Fibroblast of skin of abdomen (primary cell): ENCODE measurements at places on chromosomes 5 and 9.

DNA sequence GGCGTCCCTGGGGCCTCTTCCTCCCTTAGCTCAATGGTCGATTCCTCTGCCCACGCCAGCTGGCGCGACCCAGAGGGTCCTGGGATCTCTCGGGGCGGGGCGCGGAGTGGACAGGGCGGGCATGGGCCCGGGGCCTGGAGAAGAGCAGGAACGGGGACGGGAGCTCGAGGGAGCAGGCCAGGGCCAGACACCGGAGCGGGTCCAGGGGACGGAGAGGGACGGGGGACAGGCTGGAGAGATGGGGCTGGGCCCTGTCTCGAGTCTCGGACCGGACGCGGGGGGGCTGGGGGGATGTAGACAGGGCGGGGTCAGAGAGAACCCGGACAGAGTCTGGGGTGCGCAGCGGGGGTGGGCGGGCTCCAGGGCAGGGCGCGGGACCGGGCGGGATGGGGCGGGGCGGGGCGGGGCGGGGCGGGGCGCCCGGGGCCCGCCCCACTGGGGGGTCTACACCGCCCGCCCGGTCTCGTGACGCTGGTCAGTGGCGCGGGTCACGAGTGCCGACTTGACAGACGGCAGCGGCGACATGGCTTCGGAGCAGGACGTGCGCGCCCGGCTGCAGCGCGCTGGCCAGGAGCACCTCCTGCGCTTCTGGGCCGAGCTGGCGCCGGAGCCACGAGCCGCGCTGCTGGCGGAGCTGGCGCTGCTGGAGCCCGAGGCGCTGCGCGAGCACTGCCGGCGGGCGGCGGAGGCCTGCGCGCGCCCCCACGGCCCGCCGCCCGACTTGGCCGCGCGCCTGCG lies at the start of gene UAP1L1:
UAP1L1 (plus strand) TSS at position 508 of the 738 bp plus-strand sequence; CDS start at position 524, 16 bp downstream.
- peak; percentile 47 for DNase-seq

DNA sequence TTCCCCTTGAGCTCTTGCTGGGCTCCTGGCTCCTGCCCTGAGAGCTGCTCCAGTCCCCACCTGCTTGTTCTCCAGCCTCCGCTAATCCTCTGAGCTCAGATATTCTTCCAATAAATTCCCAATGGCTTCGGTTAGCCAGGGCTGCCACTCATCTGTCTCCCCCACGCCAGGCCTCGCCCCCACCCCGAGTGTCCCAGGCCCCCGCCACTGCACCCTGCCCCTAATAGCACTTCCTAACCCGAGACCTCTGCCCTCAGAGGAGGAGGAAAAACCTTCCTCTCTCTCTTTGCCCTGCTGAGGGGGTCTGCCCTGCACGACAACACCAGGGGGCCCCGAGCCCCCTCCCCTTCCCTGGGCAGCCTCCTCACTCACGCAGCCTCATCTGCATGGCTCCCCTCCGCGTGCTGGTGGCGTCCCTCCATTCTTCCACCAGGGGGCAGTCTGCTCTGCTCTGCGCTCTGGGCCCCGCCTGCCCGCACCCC lies 5.4 kb upstream of the LCN15 start:
- no peak for DNase-seq

DNA sequence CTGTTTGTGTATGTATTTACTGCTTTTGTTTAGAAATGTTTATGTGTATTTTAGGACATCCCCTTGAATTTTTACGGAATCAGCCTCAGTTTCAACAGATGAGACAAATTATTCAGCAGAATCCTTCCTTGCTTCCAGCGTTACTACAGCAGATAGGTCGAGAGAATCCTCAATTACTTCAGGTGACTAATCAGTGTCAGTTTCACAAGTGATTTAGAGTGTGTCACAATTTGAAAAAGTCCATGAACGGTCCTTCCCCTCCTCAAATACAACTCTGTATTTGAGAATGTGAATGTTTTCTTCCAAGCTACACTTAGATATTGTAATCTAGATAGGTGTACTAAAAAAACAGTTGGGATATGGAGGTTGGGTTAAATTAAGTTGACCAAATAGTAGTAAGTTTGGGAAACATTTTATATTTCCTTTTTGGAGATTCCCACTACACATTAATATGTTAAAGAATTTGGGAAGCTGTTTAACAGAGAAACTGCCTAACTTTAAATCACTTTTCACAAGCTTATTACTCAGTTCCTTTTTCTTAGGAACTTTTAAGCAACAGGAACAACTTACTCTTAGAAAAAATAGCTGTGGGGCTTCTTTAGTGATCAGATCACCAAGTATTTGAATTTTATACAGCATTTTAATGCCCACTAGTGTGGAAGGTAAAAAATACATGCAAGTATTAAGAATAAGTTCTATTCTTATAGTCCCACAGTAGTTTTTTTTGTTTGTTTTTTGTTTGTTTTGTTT lies 40.9 kb downstream of the RAD23B start:
- no peak for DNase-seq

GRCh38 chr9:136024696-136025316 lies 63.6 kb upstream of the UBAC1 start:
- no peak for DNase-seq

DNA sequence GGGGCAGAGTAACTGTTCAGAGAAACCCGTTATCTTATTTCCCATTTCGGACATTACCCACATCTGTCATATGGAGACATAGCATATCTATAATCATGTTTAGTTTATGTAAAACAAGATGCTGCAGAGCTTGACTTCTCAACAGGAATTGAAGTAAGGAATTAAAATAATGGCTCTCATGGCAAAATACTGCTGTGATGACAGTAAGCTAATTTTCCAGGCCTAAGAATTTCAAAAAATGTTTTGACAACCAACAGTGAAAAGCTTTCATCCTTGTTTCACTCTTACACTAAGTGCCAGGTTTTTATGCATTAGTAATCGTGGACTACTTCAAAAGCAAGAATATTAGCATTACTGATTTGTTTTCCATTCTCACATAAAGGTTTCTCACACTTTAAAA lies 518.2 kb downstream of the PTPRD start:
- DNase-seq, result no peak

- DNase-seq, result no peak
These were observed 9.4 kb upstream of the AMACR start for GRCh38 chr5:34017254-34017653.

DNA sequence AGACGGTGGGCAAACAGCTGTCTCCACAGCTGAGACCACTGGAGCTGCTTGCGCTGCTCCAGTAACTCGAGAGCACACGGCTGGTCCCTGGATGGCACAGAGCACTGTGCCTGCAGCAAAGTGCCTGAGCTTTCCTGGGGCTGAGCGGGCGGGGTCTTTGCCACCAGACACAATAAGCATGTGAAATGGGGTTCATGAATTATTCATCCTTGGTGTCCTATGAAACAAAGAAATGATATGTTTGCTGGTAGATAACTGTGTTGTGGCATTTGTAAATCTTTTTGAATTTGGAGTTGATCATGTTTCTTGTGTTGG lies 151.7 kb upstream of the MPDZ start:
- DNase-seq, result no peak

DNA sequence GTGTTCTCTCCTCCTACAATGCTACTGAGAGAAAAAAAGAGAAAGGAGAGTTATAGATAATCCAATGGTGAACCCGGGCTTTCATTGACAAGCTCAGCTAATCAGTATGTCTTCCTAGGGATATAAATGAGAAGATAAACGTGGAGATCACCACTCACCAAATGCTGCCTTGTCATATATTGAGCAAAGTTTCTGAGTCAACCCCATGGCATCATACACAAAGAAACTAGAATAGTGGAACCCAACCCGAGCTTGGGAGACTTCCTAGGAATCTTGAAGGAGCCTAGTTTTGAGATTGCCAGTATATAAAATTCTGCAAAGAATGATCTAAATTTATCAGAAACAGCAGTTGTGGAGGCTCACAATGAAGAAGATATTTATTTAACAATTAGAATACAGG lies 47.8 kb downstream of the PTPN3 start:
- DNase-seq, result no peak

DNA sequence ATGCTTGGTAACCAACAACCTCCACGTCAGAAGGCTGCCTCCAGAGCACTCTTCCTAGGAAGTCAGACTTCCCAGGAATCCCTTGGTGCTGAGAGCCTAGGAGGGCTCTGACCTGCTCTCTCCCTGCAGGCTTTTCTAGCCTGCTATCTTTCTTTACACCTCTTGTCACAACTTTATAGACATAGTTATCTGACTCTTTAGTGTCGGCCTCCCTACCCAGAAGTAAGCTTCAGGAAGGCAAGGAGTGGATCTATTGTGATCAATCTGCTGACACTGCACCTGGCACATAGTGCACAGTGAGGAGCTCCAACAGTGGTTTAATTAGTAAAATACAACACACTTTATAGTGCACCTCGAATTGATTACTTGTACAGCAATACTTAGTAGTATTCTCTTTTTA lies 2.3 kb downstream of the AFAP1L1 start:
- no peak for DNase-seq

DNA sequence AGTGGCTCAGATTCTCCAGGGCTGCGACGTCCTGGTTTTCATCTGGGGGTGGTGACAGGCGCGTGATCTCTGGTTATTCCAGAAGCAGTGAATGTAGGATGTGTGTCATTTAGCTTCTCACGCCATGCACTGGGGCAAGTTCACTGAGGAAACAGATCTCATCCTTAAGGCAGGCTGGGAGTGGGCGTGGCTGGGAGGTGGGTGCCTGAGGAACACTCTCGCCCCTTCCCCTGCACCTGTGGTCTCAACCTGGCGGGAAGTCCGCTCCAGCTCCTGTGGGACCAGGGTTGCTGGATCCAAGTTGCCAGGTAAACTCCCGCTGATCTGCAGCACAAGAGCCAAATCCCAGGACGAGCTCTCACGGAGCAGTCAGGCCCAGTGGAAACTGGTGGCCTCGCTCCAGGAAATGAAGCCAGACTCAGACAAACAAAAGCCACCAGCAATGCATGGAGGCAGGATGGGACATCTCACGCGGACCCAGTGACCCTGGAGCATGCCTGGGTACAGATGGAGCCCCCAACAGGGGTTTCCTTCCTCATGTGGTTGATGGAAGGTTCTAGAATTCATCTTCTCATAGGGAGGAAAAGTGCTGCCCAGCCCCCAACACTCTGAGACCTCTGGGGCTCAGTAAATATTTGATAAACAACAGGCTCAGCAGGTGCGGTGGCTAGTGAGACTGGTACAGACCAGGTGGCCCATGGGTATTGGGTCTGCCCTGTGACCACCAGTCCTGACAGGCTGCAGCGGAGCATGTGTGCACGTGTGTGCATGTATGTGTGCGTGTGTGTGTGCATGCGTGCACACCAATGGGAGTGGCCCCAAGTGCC lies 16.3 kb upstream of the SLC12A7 start:
- DNase-seq, result no peak

- no peak for DNase-seq
These were observed 28.8 kb downstream of the C5orf15 start for GRCh38 chr5:133939668-133940067.

DNA sequence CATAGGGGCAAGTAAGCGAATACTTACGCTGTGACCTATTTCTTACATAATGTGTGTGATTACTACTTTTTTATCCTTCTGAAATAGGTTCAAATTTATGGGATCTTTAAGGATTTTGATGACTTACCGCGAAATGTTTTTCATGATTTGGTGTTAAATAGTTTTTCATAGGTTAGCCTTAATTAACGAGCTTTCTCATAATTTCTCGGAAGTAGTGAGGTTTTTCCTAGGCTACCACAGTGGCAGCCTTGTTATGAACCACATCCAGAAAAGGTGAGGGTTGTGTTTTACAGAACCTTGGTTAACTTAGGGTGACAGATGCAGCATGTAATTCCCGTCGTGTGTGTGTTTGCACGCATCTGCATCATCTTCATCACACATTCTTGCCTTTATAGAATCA lies 1.3 kb downstream of the SH3GL2 start:
- DNase-seq, result no peak

GRCh38 chr5:18566671-18567070 lies 932.4 kb downstream of the TAF11L14 start:
- no peak for DNase-seq

- DNase-seq, result peak; percentile 41
These were observed 665 bp downstream of the ASS1 start for GRCh38 chr9:130445268-130445983.

DNA sequence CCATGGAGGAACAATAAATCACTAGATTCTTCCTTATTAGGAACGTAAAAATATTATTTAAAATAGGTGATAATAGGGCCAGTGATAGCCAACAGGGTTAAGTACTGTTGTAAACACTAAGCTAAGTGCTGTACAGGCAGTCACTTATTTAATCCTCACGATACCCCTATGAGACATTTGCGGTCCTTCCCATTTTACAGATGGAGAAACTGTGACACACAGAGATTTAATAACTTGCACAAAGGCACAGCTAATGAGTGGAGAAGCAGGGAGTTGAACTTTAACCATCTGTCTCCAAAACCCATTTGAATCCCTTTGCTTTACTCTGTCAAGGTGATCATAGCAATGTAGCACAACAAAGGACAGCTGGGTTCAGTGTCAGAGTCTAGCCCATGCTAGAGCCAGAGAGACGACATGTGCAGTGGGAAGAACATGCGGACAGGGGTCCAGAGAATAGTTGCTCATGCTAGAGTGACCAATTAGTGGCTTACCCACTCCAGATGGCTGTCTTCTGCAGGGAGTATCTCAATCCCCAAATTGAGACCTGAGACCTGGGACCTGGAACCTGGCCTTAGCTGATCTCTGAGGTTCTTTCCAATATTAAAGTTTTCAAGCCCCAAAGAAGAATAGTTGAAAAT lies 28.9 kb downstream of the STXBP1 start:
- DNase-seq, result no peak

- no peak for DNase-seq
These were observed 8.2 kb downstream of the TMEM268 start for GRCh38 chr9:114619191-114619761.

DNA sequence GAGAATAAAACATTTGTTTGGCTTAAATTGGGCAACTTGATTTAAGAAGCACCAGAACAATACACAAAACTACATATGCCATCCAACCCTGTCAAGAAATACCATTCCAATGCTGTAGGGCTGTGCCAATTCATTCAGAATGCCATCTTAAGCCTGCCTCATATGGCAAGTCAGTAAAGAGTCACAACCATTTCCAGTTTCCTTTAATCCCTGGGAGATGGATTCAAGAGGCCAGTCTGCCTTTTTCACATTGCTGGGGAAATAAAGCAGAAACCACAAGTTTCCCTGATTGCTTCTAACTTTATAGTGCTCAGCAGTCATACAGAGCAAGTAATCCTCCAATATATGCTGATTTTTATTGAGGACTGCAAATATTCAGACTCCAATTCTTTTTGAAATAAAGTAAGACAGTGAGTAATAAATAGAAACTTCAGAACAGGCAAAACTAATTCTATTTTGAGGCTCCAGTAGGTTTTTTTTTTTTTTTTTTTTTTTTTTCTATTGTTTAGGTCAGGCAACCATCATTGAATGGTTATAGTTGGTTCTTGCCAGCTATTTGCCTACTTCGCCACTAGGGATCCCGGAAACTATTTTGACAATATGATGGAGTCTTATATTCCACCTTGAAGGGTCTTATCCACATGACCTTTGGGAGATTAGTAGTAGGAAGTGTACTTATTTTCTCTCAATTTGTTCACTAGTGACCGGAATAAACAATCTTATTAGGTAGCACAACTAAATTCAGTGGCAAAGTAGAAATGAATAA lies 400.9 kb upstream of the MEF2C start:
- DNase-seq, result peak; percentile 49

GRCh38 chr5:126645132-126645531 lies 44.4 kb downstream of the PHAX start:
- DNase-seq, result no peak
